ENCODE measurements at places on chromosomes 1 and 21.

- no peak for DNase-seq
Measured at GRCh38 chr1:226111098-226111882, 48.8 kb downstream of the H3-3A start.

DNA sequence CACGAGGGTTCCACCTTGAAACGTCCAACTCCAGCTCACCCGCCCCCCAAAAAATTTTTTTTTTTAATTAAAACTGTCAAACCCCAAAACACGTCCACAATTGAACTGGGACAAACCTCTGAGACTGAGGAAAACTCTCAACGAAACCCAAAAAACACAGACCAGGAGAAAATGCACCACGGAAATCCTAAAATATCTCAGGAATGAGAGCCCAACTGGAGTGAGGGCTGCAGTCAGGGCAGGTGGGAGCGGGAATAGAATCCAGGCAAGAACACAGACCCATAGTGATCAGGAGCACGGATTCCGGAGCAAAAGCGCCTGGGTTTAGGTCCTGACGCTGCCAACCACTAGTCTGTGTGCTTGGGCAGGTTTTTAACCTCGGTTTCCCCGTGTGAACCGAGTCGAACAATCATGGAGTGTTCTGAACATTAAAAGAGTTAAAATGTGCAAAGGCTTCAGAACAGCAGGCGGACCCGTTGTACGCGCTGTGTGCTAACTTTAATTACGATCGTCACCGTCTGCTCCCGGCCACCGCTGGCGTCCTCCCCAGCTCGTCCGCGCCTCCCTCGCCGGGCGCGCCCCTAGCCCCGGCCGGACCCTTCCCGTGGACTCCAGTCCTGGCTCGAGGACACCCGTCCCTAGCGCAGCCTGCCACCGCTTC is 624 bp downstream of the ARHGAP29 start:
- peak; percentile 23 for DNase-seq

- no peak for DNase-seq
Measured at GRCh38 chr1:226872437-226872836, 2.0 kb downstream of the PSEN2 start.

DNA sequence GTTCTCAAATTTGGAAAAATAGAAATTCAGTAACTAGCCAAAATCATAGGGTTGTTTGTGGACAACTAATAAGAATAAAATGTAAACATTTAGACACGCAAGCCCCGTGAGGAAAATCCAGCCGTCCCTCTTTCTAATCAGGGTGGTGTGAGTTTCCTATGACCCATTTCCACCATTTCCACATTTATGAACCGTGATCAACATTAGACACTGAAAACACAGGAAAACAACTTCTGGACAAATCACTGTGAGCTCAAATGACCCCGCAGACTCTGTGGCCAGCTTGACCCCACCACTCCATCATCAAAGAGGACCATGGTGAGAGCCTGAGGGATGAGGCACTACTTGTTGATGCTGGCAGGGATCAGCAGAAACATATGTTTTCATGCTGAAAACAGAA is 101.0 kb downstream of the SIM2 start:
- no peak for DNase-seq

GRCh38 chr1:51473331-51474115 is 45.5 kb downstream of the EPS15 start:
- DNase-seq: no peak

DNA sequence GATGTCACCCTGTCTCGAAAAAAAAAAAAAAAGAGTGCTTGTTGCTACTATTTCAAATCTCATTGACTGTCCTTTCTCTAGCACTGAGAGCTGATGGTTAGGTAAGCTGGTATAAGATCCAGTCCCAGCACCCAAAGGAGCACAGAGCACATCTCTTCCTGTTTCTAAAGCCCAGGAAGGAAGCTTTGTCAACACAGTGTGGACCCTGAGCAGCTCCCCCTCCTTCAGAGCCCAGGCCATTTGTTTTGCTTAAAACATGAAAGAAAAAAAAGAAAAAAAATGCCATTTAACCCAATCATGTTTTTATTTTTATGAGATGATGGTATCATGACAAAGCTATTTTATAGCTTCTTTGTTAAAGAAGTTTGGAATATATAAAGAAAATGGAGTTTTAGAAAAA is 184.1 kb upstream of the DUSP10 start:
- no peak for DNase-seq

GRCh38 chr1:60126723-60127122 is 53.2 kb upstream of the C1orf87 start:
- DNase-seq: no peak

GRCh38 chr1:230127105-230128054 is 60.3 kb downstream of the GALNT2 start:
- no peak for DNase-seq

- peak; percentile 28 for DNase-seq
Measured at GRCh38 chr1:31010086-31010989, 55.2 kb downstream of the PUM1 start.

DNA sequence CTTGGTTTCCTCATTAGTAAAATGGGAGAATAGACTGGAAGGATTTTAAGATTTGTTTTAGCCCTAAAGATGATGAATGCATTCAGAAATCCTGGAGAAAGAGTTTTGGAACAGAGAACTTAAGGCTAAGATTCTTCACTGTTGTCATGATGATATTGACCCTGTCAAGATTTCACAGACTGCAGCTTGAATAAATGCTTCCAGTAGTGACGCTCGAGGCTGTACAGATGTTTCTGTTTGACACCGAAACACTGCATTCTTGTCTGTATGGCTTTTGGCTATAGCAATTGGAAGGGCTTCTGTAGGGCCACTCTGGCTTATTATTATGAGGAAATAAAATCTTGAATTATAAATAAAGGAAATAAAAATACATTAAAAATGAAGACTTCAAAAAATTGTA is 25.7 kb downstream of the SIM2 start:
- DNase-seq: no peak

GRCh38 chr1:203189951-203190352 is 3.4 kb upstream of the CHI3L1 start:
- no peak for DNase-seq

- peak; percentile 29 for DNase-seq
Measured at GRCh38 chr1:230632273-230632873, 9.9 kb upstream of the COG2 start.

DNA sequence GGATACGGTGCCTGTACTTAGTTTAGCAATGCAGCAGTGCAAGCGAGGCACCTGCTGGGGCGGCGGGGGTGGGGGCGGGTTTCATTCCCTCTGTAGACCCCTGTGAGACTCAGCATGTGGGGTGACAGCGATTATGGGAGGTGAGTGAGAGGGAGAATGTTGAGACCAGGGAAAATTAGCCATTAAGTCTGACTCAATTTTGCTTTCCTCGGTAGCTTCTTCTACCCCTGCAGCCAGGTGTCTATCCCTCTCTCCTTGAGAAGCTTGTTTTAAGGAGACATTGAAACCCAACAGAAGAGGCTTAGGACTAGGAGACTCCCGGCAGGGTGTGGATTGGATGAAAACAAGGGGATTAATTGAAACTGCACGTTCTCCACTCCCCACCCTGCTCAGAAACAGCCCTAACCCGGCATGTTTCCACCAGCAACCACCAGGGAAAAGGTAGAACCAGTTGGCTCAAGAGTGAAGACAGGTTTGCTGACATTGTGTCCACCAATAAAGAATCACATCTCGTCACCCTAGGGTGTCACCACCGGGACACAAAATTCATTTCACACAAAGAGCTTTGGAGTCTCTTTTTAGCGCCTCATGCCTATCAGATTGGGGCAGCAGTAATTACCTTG is 20.6 kb upstream of the ATF3 start:
- no peak for DNase-seq

DNA sequence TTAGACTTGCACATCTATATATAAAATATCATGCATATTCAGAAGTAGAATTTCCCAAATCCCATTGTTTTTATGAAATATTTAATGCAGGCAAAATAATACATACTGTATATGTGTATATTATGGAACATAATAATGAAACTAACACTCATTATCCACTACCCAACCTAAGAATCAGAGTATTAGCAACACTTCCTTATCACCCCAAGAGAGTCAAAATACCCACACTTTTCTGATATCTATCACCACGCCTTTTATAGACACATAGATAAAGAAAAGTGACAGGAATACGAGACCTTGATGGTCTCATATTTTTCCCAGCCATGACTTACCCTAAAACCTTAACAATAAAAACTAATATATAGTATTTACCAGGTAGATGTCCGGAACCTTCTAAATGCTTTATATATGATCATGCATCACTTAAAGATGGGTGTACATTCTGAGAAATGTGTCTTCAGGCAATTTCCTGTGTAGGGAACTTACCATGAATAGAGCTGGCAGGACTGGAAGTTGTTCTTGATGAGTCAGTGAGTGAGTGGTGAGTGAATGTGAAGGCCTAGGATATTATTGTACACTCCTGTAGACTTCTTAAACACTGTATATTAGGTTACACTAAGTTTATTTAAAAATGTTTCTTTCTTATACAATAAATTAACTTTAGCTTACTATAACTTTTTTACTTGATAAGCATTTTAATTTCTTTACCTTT is 45.5 kb downstream of the TNFSF4 start:
- DNase-seq: no peak

DNA sequence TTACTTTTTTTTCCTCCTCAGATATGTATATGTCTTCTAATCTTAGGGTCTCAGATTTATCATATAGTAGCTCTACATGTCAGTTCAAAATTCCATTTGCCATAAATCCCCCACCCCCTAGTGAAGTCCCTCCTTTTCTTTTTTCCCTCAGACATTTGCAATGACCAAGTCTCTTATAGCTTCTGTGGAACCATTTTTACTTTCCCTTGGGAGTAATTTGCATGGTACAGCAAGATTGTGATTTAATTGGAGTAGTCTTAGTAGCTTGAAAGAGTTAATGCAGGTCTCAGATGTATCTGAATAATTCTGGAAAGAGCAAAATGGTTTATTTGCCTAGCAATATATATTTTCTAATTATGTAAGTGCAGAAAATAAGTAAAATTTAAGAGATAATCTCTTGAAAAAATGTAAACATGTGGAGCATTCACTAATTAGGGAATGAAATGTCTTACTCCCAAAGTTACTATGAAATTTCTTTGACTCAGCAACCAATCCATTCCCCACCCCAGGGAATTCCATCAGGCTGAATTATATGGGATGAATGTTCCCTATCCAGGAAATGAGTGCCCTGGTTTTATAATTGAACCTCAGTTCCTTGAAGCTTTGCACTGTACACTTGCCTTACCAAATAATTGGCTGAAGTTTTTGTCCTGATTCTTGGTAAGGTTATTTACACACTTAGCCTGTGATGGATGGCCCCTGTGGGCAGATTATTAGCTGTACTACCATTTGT is 267.0 kb downstream of the DNM3 start:
- DNase-seq: no peak

DNA sequence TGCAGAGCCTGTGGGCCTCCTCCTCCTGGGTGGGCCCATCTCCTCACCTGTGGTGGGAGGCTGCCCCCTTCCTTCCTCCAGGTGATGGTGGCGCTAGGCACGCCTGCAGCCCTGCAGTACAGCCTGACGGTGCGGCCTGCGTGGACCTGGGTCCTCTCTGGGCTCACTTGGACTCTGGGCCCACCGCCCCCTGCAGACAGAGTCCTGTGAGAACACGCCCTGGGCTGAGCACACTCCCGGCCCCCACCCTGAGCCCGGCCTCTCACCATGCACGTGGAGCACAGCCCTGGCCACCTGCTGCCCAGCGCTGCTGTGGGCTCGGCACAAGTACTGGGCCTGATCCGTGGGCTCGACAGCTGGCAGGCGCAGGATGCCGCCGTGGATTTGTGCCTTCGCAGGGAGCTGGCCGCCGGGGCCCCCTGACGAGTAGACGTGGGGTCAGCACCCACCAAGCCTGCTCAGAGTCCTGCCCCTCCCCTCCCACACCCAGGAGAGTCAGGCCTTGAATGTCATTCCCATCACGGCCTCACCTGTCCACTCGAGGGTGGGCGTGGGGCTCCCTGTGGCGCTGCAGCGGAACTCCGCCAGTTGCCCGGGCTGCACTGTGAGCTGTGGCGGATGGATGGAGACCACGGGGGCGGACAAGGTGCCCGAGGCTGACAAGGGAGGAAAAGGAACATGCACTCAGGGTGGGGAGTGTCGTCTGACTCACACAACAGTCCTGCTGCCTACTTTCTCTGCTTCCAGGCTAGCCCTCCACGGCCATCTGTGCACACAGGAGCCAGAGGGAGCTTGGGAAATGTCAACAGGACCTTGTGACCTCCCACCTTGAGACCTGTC is 43.4 kb downstream of the LDLRAD2 start:
- no peak for DNase-seq

DNA sequence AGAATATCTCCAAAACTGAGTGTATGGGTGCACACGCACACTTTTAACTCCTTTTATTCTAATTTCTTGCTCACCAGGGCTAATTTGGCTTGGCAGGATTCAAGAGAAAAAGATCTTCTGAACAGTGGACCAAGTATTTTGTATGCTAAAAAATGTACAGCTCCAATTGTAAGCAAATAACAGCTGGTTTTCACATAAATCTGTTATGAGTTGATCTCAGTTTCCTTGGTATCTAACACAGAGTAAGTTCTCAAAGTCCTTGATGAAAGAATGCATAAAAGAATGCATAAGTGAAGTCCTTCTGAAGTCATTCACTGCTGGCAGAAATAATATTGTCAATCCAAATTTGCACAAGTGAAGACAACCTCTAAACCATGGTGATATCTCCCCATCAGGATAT is 213.0 kb downstream of the OMA1 start:
- DNase-seq: no peak

GRCh38 chr1:184502161-184502560 is 115.3 kb downstream of the C1orf21 start:
- DNase-seq: no peak

DNA sequence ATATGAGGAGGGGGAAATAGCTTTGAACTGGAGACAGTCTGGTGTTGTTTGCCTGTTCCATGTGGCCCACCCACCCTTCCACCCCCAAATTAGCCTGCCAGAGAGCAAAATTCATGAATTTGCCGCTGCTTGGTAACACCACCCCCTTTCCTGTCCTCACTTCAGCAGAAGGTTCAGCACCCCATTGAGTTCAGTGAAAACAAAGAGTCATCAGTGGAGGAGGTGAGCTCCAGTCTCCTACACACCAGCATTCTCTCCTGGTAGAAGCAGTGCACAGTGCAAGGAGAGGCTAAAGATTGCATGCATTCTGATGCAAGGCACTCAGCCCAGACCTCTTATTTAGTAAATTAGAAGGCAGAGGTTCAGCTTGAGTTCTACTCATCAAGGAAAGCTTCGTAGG is 99.7 kb upstream of the DYNLT5 start:
- DNase-seq: no peak

- DNase-seq: no peak
Measured at GRCh38 chr1:62926681-62927252, 142.8 kb downstream of the ATG4C start.

- DNase-seq: no peak
Measured at GRCh38 chr1:205924460-205924790, 18.8 kb downstream of the SLC26A9 start.

DNA sequence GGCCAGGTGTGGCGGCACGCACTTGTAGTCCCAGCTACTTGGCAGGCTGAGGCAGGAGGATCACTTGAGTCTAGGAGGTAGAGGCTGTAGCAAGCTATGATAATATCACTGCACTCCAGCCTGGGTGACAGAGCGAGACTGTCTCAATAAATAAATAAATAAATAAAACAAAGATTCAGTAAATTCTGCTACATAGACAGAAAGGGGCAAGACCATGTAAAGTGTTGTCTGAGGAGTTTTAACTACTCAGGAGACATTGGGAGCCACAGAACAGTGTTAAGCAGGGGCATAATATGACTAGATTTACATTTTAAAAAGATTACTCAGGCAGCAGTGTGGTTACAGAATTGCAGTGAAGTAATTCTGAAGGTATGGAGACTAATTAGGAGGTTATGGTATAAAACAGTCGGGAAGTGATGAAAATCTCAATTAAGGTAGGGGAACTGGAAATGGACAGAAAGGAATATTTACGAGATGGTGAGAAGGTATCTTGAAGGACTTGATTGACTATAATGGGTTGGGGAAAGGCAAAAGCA is 94.7 kb downstream of the ATP1B1 start:
- DNase-seq: no peak

GRCh38 chr1:34404804-34405203 is 228.1 kb downstream of the C1orf94 start:
- no peak for DNase-seq

All from GM13977 (cell line).